ENCODE measurements at places on chromosomes 4 and X. TPM values are rescaled to one million over a fixed set of nuclear protein-coding genes. Genes with fewer than 3 reads are reported as not detected.

DNA sequence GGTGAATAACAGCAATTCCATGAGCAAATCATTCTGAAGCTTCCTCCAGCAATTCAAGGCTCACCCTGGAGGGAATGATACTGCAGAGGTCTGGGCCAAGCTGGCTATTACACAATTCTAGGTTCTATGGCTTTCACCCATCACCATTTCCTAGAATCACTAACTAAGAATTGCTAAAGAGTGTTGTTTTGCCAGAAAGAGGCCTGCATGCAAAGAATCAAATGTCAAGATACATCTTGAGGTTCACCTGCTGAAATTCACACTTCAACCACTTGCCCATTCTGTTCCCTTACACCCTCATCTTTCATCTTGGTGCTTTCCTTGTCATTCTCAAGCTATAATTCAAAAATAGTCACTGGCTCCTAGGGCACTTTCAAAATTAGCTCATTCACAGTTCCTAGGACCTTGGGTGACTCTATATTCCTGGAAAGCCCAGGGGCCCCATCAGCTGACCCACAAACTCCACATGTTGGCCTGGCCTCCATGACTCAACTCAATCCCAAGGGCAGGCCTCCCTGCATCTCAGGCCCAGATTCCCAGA is 7.0 kb downstream of the APBB2 start:
- H3K27ac ChIP-seq, result no peak overlapping the region
- no peak overlapping the region for H3K4me3 ChIP-seq
- H3K4me1 ChIP-seq, result no peaks in the 10 kb centered on the region
- no peak for DNase-seq
- peaks cover 15% of the 10 kb centered on the region for H3K27me3 ChIP-seq

The TMEM271 gene
- total RNA-seq, result not detected

DNA sequence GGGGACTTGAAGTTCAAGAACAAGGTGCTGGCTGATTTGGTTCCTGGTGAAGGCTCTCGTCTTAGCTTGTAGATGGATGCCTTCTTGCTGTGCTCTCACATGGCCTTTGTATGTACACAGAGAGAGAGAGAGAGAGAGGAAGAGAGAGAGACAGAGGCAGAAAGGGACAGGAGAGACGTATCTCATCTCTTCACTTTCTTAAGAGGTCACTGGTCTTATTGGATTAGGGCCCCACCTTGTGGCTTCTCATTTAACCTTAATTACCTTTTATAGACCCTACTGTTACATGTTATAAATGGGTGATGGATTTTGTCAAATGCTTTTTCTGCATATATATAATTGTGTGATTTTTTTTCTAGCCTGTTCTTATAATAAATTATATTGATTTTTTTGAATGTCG is 1444.2 kb downstream of the ADGRL3 start:
- no peaks in the 10 kb centered on the region for H3K4me1 ChIP-seq
- H3K36me3 ChIP-seq, result no peaks in the 10 kb centered on the region
- no peak overlapping the region for H3K4me3 ChIP-seq
- DNase-seq, result no peak
- H3K27ac ChIP-seq, result no peak overlapping the region

- DNase-seq, result peak; percentile 90
- peaks cover 98% of the 10 kb centered on the region for H3K4me1 ChIP-seq
- H3K27me3 ChIP-seq, result no peaks in the 10 kb centered on the region
- peaks cover 68% of the 10 kb centered on the region for H3K36me3 ChIP-seq
These were observed 10.1 kb downstream of the WDR1 start for GRCh38 chr4:10106421-10107039.

GRCh38 chr4:15690020-15690809 is 8.6 kb downstream of the FAM200B start:
- no peak overlapping the region for H3K27ac ChIP-seq
- no peaks in the 10 kb centered on the region for H3K4me1 ChIP-seq
- H3K36me3 ChIP-seq, result peaks cover 22% of the 10 kb centered on the region
- no peaks in the 10 kb centered on the region for H3K27me3 ChIP-seq
- no peak for DNase-seq
- no peak overlapping the region for H3K4me3 ChIP-seq

- no peaks in the 10 kb centered on the region for H3K4me1 ChIP-seq
- H3K27me3 ChIP-seq, result peaks cover 51% of the 10 kb centered on the region
- H3K4me3 ChIP-seq, result no peak overlapping the region
These were observed 9.9 kb downstream of the CRMP1 start for GRCh38 chr4:5882947-5883346.

GRCh38 chr4:38529189-38530115 is 134.5 kb upstream of the KLF3 start:
- H3K27ac ChIP-seq, result peak overlapping the region; percentile 85
- H3K4me1 ChIP-seq, result peaks cover 42% of the 10 kb centered on the region
- H3K27me3 ChIP-seq, result peaks cover 11% of the 10 kb centered on the region
- H3K36me3 ChIP-seq, result peaks cover 3% of the 10 kb centered on the region
- peak; percentile 88 for DNase-seq

DNA sequence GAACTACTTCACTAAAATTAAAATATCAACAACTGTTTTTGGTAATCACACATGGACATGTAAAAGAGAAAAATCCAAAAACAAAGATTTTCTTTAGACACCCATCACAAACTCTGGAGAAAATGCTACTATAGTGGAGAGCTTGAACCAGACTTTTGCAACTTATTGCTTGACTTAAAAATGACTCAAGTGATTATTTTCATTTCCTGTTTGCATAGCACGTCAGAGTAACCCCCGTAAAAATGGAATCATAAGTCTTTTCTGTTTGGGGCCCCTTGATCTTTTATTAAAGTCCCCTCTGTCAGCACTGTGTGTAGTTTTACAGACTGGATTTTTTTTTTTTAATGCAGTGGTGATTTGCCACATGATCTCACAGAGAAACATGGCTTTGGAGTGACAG is 79.5 kb downstream of the PRKG2 start:
- peaks cover 6% of the 10 kb centered on the region for H3K27me3 ChIP-seq
- H3K4me1 ChIP-seq, result no peaks in the 10 kb centered on the region

The TEX13D gene
- not detected for total RNA-seq

DNA sequence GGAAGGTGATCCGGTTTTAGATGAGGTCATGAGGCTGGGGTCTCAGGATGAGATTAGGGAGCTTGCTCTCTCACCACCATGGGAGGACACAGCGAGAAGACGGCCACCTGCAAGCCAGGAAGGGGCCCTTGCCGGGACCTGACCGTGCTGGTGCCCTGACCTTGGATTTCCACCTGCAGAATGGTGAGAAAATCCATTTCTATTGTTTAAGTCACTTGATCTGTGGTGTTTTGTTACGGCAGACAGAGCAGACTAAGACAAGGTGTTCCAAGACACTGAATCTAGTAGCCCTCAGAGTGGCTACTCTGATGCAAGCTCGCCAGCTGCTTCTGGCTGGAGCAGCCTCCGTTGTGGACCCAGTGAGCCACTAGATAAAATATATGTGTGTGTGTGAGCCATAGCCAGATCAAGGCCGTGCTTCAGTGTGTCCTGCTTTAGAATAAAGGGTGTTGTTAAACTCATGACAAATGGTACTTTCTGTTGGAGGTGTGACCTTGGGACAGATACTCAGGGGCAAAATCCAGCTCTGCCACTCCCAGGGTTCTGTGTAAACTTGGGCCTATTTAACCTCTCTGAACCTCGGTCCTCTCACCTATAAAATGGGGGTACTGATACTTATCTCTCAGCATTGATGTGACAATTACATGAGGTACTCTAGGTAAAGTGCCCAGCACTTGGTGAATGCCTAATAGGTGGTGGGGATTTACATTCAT is 67.9 kb upstream of the STX18 start:
- H3K27ac ChIP-seq, result no peak overlapping the region
- H3K4me1 ChIP-seq, result no peaks in the 10 kb centered on the region
- no peak overlapping the region for H3K4me3 ChIP-seq
- H3K27me3 ChIP-seq, result no peaks in the 10 kb centered on the region

The HELT gene
- not detected for total RNA-seq

- DNase-seq, result no peak
- no peak overlapping the region for H3K4me3 ChIP-seq
- H3K36me3 ChIP-seq, result no peaks in the 10 kb centered on the region
- no peak overlapping the region for H3K27ac ChIP-seq
These were observed 74.0 kb downstream of the MAOB start for GRCh38 chrX:43808231-43808630.

- no peak overlapping the region for H3K27ac ChIP-seq
- no peak for DNase-seq
- no peak overlapping the region for H3K4me3 ChIP-seq
- no peaks in the 10 kb centered on the region for H3K27me3 ChIP-seq
These were observed 115.6 kb downstream of the CAMK2D start for GRCh38 chr4:113645771-113646441.

GRCh38 chr4:136687118-136687517 is 845.2 kb downstream of the PCDH18 start:
- no peaks in the 10 kb centered on the region for H3K4me1 ChIP-seq
- no peaks in the 10 kb centered on the region for H3K36me3 ChIP-seq
- H3K27ac ChIP-seq, result no peak overlapping the region
- no peak for DNase-seq
- no peak overlapping the region for H3K4me3 ChIP-seq

The FSTL5 gene
- not detected for total RNA-seq

The PDLIM3 gene
- total RNA-seq, result not detected

The GPR173 gene
- total RNA-seq, result not detected

The ADGRA3 gene
- total RNA-seq, result 1.4 TPM

DNA sequence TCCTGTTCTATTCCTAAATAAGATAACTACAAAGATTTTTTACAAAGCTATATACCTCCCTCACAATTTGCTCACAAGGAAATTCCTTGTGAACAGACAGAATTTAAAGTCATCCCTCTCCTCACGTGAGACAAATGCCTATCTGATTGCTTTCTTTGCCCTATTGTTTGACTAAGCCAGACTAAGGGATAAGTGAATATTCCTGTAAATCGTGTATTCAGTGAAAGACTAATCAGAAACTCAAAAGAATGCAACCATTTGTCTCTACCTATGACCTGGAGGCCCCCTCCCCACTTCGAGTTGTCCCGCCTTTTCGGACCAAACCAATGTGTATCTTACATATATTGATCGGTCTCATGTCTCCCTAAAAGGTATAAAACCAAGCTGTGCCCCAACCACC is 15.3 kb upstream of the ZBTB33 start:
- H3K27ac ChIP-seq, result no peak overlapping the region
- H3K27me3 ChIP-seq, result no peaks in the 10 kb centered on the region
- peaks cover 2% of the 10 kb centered on the region for H3K36me3 ChIP-seq
- no peak overlapping the region for H3K4me3 ChIP-seq
- no peaks in the 10 kb centered on the region for H3K4me1 ChIP-seq

- H3K27ac ChIP-seq, result no peak overlapping the region
- H3K27me3 ChIP-seq, result no peaks in the 10 kb centered on the region
- H3K36me3 ChIP-seq, result no peaks in the 10 kb centered on the region
- DNase-seq, result no peak
These were observed 130.2 kb downstream of the GASK1B start for GRCh38 chr4:158042591-158043030.

- no peaks in the 10 kb centered on the region for H3K27me3 ChIP-seq
- H3K36me3 ChIP-seq, result peaks cover 70% of the 10 kb centered on the region
- DNase-seq, result no peak
- H3K4me3 ChIP-seq, result no peak overlapping the region
These were observed 16.2 kb downstream of the PIGG start for GRCh38 chr4:515251-515650.

The ITIH6 gene
- total RNA-seq, result not detected

GRCh38 chrX:9670136-9670814 is 95.4 kb downstream of the GPR143 start:
- no peaks in the 10 kb centered on the region for H3K4me1 ChIP-seq
- H3K27ac ChIP-seq, result no peak overlapping the region
- no peak overlapping the region for H3K4me3 ChIP-seq
- no peak for DNase-seq

Data from activated CD4-positive, alpha-beta memory T cell treated with anti-CD3 and anti-CD28 coated beads for 36 hours (primary cell).